ENCODE measurements at places on chromosomes 7 and 10.

DNA sequence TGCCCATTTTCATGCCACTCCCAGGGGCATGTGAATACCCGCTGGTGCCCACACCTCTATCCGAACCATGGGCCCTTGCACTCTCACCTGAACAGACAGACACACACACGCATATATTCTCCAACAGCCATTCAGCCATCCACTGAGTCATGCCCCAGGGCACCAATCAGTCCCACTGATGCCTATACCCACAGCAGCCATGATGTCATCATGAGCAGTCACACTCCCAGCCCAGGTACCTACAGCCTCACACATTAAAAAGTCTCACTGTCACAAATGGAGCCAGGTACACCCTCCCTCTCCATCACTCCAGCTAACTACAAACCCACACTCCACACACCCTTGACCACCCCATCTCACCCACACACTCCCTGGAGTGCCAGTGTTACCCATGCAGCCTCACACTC lies 12.2 kb downstream of the VSIR start:
- DNase-seq, result no peak

DNA sequence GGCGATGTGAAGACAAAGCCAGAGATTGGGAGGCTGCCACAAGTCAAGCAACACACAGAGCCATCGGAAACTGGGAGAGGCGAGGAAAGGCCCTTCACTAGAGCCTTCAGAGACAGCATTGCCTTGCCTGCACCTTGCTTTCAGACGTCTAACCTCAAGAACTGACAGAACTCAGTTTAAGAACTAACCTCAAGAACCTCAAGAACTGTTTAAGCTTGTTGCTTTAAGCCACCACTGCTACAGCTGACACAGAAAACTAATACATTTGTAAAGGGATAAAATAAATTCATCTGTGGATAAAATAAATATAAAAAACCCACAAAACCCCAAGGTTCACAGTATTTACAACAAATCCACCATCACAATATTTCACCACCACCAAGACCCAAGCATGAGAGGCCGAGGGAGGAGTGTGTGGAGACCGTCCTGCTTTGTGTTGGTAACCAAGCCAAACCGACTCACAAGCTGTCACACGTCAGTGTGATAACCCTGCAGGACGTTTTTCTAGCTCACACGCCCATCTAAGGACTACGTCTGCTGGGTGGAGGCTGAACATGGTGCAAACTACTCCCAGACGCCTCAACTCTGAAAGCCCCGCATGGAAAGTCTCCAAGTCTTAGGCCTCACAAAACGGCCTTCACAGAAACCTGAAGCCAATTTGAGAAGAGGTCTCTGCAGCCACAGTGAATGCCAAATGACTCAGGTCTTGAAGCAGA lies 116.8 kb downstream of the ABLIM1 start:
- peak; percentile 82 for DNase-seq

DNA sequence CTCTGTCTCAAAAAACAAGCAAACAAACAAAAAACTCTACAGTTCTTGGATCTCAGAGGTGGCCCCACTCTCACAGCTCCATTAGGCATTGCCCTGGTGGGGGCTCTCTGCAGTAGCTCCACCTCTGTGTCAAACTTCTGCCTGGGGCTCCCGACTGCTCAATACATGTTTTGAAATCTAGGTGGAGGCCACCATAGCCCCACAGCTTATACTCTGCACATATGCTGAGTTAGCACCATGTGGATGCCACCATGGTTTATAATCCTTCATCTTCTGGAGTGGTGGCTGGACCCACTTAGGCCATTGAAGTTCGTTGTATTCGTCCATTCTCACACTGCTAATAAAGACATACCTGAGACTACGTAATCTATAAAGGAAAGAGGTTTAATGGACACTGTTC lies 78.4 kb downstream of the SEPTIN14 start:
- DNase-seq, result no peak

DNA sequence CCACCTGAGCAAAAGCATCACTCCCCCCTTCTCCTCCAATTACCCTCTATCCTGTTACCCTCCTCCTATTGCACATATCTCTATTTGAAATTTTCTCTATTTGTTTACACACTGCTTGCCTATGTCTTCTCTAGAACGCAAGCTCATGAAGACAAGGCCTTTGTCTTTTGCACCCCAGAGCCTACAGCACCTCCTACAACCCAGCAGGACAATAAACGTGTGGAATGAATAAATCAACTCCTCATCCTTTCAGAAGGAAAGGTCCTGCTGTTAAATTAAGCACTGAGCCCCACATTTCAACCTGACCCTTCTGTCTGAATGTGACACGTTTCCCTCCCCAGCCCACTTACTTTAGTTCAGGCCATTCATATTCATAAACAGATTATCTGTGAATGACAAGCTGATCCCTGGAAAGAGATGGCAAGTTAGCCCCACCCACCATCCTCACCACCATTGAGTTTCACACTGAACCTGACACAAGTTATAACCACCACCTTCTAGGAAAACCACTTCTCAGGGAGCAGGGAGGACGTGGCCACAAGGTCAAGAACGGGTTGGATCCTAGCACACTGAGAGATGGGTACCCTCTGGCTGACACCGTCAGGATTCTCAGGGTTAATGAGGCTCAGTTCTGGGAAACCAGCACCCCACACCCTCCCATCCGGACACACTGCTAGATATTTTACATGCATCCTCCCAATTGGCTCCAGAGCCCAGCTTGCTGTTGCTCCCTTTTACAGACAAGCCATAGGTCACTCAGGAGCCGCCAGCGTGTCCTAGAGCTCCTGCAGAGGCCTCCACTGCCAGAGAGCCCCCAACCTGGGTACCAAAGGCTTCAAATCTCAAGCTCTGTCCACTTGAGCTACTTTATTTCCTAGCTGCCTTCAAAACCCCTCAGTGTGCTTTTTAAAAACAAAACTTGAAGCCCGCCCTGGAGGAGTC lies 934 bp downstream of the PRTFDC1 start:
- DNase-seq, result peak; percentile 49

- DNase-seq, result no peak
Observed at GRCh38 chr10:79203833-79204232, 135.1 kb downstream of the ZMIZ1 start.

GRCh38 chr10:28581916-28582315 lies 49.0 kb downstream of the WAC start:
- no peak for DNase-seq

GRCh38 chr10:1410032-1410431 lies 327.3 kb downstream of the ADARB2 start:
- DNase-seq, result no peak

- DNase-seq, result no peak
Observed at GRCh38 chr10:99996671-99997648, 12.8 kb downstream of the DNMBP start.

- DNase-seq, result peak; percentile 84
Observed at GRCh38 chr10:13347500-13348156, 465 bp downstream of the SEPHS1 start.

DNA sequence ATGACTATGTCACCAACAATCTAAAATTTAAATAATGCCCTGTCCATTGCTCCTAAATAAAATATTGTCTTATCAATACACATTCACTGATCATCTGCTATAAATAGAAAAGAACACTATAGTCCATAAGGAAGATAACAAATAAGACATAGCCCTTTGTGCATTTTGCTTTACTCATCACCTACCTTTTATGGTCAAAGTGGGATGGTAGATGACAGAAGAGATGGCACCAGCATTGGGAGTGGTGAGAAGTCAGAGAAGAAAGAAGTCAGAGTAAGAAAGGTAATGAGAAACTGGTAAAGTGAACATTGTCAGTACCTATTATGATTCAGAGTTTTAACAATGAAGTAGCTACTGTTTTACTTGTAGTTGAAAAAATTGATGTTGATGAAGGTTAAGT lies 31.1 kb downstream of the SEMA3E start:
- DNase-seq, result no peak

GRCh38 chr7:144529269-144529926 lies 125.9 kb upstream of the NOBOX start:
- peak; percentile 23 for DNase-seq

- no peak for DNase-seq
Observed at GRCh38 chr10:53719658-53720057, 947.1 kb upstream of the MBL2 start.

Data from activated CD4-positive, alpha-beta T cell treated with anti-CD3 and anti-CD28 coated beads, Interleukin-2, Interleukin-6, amounts not matched to agents 100 ng/mL and 50 ng/mL, durations not matched to agents 16 hours and 8 hours (primary cell).